ENCODE measurements at places on chromosomes 3 and 15. TPM values are rescaled to one million over a fixed set of nuclear protein-coding genes. Genes with fewer than 3 reads are reported as not detected.
A peak's percentile ranks its signal among the peaks of the same experiment; 100 is the strongest.

The CPLX3 gene
- total RNA-seq = not detected

The DZIP1L gene
- total RNA-seq = 70.2 TPM

The CILP gene
- total RNA-seq = 18.8 TPM

The HYAL3 gene
- 0.99 TPM for total RNA-seq

The GPR62 gene
- total RNA-seq = not detected

The HYKK gene
- total RNA-seq = 8.3 TPM

The COPS2 gene
- 17.5 TPM for total RNA-seq

The CYP19A1 gene
- total RNA-seq = not detected

The SLC22A13 gene
- total RNA-seq = 0.52 TPM

The SLC28A2 gene
- total RNA-seq = not detected

The AHSG gene
- total RNA-seq = not detected

The EFCAB12 gene
- under 0.01 TPM for total RNA-seq

GRCh38 chr3:171752329-171752728, 58.0 kb downstream of the PLD1 start:
- no peak for DNase-seq

- no peak for DNase-seq
These were observed 52.5 kb upstream of the KCNMB2 start for GRCh38 chr3:178483704-178484103.

DNA sequence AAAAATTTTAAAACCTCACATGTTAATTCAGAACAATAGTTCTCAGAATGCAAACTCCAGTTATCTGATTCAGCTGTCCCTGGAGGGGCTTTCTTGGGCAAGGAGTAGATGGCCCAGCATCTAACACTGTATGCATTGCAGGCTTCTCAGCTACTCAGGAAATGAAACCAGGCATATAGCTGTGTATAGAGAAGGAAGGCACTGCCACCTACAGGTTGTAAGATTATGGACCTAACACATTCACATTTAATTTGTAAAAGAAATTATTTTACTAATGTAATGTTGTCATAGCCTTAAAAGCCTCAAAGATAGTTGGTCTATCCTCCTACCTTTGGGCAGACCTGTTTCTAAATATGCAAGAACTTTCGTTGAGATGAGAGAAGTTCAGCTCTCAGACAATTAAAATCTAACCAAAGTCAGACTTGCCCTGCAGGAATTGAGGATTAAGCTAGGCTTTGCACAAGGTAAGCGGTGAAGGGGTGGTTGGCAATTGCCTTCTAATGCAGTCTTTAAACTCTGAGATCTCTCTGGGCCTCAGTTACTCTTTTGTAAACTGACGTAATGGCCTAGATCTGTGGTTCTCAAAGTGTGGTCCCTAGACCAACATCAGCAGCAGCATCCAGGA, 132.8 kb upstream of the SLC24A5 start:
- peak; percentile 46 for DNase-seq

DNA sequence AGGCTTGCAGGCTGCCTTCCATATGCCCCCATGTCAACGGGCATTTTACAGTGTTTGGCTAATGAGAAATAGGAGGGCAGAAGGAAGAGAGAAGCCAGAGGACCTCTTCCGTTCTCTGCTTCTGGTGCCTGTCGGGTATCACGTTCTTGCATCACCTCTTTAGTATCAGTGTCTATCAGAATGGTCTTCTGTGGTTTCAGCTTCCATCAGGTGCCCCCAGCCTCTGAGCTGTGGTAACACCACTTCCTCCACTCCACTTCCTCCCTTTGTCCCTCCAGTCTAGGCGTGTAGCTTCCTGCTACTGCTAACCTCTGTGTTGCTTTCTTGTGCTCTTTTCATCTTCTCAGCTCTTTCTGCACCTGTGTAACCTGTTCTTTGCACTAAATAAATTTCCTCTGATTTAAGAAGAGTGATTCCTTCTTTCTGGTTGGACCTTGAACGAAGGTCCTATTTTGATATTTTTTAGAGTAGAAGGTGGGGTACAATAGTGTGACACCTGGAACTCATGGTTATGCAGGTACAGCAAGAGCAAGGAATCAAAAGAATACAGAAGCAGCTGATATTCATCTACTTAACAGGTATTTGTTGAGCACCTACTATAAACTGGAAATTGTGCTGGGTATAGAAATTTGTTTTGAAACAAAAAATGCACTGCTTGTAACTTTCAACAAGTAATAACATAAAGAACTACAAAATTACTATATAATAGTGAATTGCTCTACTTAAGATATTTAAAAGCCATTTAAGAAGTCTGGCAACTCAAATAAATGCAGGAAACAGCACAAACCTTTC, 27.4 kb upstream of the FOXB1 start:
- DNase-seq = no peak

DNA sequence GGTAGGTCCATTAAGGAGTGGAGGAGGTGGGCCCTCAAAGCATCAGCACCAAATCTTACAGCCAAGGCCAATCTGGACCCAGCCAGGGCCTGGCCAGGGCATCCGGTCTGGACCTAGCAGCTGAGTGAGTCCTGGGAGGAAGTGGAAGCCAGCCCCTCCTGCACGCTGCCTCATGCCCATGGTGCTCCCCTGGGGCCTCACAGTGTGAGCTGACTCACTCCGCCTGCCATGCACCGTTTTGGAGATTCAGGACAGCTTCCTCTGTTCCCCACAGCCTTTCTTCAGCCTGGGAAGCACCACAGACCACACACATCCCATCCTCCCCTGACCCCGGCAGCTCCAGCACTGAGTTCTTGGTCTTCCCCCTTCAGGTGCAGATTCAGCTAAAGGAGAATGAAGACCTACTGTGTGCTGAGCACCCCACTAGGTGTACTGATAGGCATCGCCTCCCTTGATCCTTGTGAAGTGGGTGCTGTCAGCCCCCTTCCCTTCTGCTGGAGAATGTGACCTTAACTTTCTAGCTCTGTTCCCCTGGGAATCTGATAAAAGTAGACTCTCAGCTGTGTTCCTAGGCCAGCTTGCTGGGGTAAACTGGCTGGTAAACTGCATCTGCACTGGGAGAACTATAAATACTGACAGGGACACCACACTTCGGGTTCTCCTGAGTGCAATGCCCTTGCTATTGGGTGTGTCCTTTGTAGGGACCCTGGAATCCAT, 36.8 kb upstream of the SEC13 start:
- peak; percentile 10 for DNase-seq

DNA sequence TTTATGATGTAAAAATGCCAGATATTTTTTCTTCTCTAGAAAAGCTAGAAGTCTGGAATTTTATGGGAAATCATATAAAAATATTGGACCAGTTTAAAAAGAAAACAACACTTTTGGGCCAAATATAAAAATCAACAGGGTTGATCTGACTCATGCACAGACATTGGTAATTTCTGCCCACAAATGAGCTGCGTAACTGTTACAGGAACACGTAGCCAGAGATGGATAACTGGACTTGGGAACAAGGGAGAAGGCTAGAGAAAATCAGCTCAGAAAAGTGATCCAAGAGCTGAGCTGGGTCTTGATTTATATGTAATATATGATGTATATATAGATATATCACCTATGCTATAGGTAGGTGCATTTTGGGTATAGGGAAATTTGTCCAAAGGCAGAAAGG, 36.8 kb upstream of the NAALADL2 start:
- DNase-seq = no peak

DNA sequence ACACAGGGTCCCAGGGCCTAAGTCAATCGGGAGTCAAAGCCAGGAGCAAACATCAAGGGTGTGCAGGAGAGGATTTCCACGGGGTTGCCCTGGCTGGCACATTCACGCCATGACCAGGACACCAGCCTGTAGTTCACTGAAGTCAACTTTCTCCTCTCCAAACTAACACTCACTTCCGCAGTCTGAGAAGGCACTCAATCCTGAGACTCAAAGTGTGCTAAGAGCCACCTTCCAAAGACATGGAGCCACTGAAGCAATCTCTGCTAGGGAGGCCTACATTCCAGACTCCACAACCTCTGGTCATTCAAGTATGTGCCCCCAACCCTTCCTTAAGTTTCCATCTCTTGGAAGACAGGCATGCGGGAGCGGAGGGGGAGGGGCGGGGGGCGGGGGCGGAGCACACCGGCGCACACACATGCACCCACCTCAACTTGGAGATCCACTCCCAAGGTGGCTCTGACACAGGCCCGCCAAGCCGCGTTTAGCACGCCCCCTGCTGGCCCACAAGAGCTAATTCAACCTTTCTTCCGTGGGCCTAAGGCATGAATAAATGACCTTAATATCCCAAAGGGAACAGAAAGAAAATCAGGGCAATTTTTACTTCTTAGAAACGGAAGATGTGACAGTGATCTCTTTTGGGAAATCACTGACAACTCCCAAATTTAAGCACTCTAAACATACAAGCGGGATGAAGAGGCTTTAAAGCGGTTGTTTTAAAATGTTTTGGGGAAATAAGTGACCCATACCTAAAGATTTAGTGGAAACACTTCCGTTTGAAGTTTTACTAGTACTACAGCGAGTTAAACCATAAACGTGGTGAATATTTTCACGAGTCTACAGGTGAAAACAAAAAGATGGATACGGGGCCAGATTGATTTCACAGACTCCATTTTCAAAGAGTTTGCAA, 162.5 kb upstream of the CHRNA7 start:
- peak; percentile 65 for DNase-seq

GRCh38 chr3:1346386-1346785, 253.6 kb downstream of the CNTN6 start:
- peak; percentile 14 for DNase-seq

DNA sequence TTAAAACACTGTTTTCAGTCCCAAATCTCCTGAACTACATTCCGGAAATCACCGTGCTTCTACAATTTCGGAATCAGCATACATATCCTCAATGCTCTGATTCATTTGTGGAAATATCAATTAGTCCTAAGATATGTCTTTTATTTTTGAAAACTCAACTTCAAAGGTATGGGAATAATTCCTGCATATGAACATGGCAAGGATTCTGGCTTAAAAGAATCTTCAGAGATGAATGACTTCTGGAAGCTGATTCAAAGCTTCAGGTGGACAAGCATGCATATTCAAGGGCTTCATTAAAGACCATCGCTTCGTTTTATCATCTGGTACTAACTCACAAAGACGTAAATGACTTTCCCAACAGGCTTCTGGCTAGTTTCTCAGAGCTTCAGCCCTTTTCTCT, 246.0 kb upstream of the LRRN1 start:
- DNase-seq = no peak

- DNase-seq = peak; percentile 44
These were observed 43.0 kb downstream of the FLNB start for GRCh38 chr3:58051196-58051595.

DNA sequence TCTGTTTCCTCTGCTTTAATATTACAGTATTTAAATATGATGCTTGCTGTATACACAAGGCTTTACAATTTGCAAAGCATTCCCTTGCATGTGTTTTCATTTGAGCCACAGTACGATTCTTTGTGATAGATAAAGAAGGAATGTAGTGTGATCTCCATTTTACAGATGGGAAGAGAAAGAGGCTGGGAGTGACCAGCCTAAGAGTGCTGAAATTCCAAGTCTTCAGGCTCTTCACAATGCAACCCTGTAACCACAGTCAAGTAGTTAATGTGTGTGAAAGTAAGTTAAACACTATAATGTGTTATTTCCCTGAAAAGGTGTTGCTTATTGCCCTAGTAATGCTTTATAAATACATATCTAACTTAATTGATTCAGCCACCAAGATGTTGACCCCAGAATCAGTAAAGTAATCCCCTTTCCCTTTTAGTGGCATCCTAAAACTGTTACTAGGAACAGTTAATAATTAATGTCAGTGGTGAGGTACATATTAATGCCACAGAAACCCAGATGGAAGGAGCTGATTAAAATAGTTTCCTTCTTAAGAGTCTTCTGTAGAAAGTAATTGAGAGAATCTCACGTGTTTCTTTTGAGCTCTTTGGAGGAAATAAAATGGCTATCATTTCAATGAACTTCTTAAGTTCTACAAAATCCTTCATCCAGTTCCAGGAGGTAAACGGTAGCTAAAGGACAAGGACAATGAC, 110.4 kb downstream of the IL12A start:
- DNase-seq = no peak

DNA sequence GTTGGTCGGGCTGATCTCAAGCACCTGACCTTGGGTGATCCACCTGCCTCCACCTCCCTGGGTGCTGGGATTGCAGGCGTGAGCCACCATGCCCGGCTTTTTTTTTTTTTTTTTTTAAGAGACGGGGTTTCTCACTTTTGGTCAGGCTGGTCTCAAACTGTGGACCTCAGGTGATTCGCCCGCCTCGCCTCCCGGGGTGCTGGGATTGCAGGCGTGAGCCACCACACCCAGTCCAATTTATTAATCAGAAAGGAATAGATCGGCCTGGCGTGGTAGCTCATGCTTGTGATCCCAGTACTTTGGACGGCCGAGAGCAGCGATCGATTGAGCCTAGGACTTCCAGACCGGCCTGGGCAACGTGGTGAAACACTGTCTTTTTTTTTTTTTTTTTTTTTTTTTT, 13.9 kb upstream of the GOLGA8M start:
- DNase-seq = no peak

- DNase-seq = no peak
These were observed 19.5 kb downstream of the DLG1 start for GRCh38 chr3:197278933-197279332.

DNA sequence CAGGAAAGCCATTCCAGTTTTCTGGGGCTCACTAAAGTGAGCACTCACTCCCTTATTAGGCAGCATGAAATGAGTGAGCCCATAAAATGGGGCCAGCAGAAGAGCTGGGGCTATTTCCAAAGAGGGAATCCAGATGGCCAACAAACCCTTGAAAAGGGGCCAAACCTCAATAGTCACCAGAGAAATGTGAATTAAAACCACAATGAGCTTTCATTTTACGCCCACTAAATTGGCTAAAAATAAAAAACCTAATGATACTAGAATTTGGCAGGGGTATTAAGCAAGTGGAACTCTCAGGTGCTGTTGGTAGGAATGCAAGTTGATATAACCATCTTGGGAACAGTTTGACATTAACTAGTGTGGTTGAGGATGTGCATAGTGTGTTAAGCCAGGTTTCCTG, 42.1 kb upstream of the RAF1 start:
- DNase-seq = no peak

DNA sequence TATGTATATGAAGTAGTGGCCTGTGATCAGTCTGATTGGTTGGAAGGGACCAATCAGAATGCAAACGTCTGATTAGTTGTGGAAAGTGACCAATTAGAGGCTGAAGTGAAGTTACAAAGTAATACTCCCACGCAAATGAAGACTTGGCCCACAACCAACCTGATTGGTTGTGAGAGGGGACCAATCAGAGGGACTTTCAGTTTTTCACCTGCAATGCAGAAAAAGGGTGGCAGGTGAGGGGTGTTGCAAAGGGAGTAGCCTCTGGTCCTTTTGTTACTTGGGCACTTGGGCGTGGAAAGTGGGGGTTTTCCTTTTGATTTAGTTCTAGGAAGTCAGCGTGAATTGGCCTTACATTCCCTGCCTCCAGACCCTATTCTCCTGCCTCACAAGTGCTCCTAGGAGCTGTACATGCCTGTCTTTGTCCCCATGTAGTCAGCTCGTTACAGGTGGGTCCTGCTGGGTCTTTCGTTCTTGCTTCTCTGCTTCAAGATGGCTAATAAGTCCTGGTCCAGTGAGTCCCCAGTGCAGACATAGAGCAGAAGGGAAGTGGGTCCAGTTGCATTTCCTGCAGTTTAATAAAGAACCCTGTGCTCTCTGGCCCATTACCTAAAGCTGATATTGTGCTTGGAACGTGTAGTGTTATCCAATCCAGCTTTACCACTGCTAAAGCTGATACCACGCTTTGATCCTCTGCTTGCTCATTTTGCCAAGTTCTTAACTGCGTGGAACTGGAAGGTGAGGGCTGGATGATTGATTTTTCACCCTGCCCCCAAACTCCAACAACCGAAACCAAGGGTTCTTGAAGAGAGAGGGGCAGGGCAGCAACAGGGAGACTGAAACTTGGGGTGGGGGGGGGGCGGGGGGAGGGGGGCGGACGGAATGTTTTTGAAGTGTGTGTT, 46.0 kb upstream of the CD47 start:
- peak; percentile 18 for DNase-seq

All from body of pancreas (tissue), 4 donors.